ENCODE measurements at places on chromosomes 12 and 14. TPM values are rescaled to one million over a fixed set of nuclear protein-coding genes. Genes with fewer than 3 reads are reported as not detected.
A peak's percentile ranks its signal among the peaks of the same experiment; 100 is the strongest.

DNA sequence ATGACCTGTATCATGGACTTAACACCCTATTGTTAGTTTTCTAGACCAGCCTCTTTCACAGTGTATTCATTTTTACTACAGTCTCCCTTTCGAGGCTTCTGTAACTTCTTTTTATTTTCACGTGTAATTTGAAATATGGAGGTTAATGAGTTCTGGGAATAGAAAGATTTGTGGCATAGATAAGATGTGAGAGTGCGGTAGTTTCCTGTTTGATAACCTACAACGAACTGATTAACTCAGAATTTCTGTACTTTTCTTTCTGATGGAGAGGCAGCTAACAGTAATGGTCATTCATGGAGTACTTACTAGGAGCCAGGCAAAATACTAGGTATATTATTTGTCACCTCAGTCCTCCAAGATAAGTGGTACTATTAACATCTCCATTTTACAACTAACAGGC lies 21.2 kb downstream of the POLR3B start:
- DNase-seq = no peak

DNA sequence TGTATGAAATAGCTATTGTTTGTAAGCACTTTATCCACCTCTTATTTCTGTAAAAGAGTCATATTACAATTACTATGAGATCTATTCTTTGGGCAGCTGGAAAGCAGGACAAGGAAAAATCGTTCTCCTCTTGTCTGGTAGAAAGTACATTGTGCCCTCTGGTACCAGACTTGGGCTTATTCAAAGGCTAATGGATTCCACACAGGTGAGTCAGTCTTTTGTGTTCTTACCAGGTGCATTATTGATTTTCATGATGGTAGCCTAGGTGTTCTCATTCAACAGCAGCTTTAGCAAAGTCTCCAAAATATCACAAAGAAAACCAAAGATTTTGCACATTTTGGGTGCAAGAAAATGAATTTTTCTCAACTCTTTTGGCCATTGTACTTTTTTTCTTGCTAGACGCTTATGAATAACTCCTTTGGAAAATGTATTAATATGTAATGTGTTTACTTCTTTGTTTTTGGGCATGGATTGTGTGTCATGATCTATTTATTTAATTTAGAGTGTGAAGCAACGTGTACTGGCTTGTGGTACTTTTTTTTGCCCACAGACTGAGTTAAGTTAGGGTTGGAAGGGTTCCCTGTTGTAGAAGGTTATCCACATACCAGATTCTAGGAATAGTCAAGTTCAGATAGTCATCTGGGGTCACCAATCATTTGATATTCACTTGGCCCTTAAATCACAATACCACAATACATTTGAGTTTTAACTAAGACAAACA lies 26.2 kb downstream of the MNAT1 start:
- no peak for DNase-seq

The MYRFL gene
- 0.09 TPM for total RNA-seq

GRCh38 chr14:37848985-37849621 lies 253.7 kb downstream of the TTC6 start:
- no peak for DNase-seq

DNA sequence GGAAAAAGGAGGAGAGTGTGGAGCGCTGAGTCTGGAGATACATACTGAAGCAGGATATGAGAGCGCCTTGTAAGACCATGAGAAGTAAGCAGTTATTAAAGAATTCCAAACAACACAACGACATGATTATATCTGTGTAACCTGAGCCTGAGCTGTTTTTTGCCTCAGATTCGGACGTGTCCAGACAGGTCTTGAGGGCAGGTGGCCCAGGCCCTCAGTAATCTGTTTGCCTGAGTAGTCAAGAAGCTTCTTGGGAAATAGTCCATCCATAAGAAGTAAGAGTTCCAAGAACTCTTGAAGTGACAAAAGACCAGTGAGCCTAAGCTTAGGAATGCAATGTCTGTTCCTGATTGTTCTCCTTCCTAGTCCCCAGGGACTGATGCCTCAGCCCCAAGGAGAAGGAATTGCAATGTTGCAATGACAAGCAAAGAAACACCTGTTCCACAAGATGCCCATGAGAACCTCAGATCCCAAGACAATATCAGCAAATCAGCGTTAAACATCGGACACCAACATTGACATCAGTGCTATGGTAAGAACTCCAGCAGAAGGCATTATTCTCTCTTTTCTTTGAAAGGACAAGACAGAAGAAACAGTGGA lies 34.7 kb upstream of the ADAMTS20 start:
- DNase-seq = no peak

DNA sequence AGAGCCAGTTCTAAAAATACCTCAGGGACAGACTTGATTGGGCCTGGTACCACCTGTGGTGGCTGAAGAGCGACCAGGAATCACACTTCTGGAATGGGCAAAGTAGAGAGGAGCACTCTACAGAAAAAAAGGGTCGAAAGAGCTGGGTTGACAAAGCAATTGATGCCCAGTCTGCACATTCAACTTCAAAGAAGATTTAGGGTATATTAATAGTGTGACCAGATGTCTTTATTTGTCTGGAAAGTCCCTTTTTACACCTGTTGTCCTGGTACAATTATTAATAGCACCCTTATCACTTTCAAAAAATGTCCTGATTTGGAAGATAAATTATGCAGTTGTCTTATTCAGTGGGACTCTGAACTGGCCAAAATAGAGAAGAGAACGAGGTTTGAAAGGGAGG lies 137.5 kb downstream of the DYRK2 start:
- DNase-seq = no peak

The RFX4 gene
- total RNA-seq = not detected

GRCh38 chr12:24845615-24846014 lies 103.3 kb downstream of the BCAT1 start:
- DNase-seq = peak; percentile 24

The RASAL1 gene
- 0.06 TPM for total RNA-seq

The CD163 gene
- not detected for total RNA-seq

The CTSG gene
- total RNA-seq = not detected

DNA sequence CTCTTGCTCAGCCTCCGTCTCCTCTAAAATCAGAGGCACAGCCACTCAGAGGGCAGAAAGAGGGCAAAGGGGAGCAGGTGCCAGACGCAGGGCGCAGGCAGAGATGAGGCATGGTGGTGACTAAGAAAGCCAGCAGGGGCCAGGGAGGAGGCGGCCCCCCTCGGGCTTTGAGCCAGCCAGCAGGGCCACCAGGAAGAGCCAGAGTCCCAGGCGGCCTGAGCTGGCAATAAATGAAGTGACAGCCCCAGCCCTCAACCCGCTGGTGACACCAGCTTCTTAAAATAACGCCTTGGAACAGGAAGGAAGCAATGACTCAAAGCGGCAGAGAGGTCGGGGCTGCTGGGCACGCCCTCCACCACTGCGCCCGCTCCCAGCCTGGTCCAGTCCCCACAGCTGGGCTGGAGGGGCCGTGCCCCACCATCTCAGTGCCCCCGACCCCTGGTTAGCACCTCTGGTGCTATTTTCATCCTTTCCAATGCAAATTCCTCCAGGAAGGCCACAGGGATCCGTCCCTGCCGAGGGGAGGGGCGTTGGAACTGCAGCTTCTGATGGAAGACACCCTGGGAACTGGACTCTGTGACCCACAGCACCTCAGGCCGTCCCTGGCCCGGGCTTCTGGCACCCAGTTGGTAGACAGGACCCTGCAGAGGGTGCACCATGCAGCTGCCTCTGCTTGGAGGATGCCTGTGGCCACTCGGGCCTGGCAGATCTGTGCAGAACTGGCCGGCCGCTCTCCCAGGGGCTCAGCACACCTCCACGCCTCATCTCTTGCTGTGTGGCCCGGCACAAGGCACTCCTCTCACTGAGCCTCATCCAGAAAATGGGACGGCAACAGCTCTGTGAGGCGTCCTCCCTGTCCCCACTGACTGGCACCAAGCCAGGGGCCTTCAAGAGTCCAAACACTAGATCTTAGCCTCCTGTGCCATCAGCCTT lies 113.7 kb downstream of the NCOR2 start:
- DNase-seq = peak; percentile 94

The SLCO1B1 gene
- total RNA-seq = not detected

The LTBR gene
- total RNA-seq = 29.8 TPM

The GPR84 gene
- total RNA-seq = not detected

The PPP2R3C gene
- 58.5 TPM for total RNA-seq

DNA sequence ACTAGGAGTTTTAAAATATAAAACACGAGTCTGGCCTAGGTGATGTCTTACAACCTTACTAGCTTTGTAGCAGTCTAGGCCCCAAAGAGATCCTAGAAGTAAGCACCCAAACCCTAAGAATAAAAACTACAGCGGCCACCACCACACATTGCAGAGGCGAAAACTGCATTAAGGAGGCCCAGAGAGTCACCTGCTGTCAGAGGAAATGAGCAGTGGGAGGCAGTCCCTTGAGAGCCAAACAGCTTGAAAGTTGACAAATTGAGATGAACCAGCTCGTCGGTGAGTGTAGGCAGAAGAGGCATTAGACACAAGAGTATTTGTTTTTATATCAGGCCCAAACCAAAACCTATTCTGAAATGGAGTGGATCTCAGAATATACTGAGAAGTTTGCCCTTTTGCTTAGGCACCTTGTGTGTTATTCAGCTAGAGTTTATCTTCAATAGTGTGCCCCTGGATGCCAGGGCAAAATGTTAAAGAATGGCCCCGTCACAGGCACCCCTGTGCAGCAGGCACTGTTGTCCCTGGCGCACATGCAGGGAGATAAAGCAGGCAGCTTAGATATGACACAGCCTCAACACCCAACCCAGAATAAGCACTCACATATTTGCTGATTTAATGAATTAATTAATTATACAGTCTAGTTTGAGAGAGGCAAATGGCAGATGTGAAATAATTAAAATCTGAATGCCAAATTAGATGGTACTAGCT lies 56.7 kb downstream of the TTC7B start:
- DNase-seq = no peak

DNA sequence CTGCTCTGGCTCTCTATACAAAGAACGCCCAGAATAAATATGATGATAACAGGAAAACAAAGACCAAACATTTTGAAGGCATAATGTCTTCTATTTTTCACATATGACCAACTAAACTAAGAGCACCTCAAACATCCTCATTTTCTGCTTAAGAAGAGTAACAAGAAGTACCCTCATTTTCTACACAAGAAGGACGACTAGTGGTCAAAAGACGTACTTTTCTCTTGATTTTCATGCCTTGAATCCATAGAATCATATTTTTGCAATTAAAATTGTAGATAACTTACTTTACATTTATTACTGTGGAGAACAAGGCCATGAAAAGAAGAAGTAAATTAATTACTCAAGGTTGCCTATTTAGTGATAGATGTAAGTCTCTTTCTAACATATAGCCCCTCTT lies 358.6 kb downstream of the DUSP6 start:
- DNase-seq = peak; percentile 33

- no peak for DNase-seq
These were observed 2.8 kb downstream of the SLC5A8 start for GRCh38 chr12:101207086-101207780.

DNA sequence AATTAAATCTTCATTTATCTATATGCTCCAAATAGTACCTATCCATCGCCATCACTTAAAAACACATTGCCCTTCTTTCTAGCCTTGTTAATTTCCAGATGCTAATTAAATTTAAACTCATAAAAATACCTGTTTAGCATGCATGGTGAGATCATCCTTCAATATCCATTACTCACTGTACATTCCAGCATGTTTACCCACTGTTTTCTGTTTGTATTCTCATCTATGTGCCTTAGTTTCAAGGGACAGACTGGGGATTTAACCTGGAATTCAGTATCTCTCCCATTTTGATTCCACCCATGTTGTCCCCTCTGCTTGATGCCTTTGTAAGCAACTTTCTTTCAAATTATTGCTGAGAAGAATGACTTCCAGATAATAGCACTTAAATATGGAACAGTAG lies 208.0 kb downstream of the SPTSSA start:
- DNase-seq = no peak

GRCh38 chr12:5963515-5963914 lies 18.5 kb upstream of the ANO2 start:
- DNase-seq = no peak

DNA sequence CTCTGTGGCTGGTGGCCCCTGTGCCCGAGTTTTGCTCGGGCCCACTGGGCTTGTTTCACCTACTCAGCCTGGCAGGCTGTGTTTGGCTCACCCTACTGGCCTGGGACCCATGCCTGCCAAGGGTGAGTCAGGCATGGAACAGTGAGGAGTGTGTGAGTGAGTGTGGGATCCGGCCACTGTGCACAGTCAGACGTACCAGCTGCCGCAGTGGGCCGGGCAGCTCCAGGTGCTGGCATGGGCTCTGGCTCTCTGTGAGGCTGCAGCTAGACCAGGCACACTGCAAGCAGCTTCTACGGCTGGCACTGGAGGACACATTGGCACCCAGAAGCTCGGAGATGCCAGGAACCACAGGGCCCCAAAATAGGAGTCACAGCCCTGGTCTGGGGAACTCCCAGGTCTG lies 40.6 kb downstream of the HSD17B6 start:
- DNase-seq = no peak

DNA sequence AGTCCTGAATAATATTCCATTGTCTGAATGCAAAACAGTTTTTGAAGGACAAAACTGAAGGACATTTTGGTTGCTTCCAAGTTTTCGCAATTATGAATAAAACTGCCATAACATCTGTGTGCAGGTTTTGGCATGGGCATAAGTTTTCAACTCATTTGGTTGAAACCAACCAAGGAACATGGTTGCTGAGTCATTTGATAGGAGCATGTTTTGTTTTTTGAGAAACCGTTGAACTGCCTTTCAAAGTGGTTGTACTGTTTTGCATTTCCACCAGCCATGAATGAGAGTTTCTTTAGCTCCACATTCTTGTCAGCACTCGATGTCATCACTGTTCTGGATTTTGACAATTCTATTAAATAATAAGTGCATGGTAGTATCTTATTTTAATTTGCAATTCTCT lies 23.0 kb upstream of the GSG1 start:
- no peak for DNase-seq

DNA sequence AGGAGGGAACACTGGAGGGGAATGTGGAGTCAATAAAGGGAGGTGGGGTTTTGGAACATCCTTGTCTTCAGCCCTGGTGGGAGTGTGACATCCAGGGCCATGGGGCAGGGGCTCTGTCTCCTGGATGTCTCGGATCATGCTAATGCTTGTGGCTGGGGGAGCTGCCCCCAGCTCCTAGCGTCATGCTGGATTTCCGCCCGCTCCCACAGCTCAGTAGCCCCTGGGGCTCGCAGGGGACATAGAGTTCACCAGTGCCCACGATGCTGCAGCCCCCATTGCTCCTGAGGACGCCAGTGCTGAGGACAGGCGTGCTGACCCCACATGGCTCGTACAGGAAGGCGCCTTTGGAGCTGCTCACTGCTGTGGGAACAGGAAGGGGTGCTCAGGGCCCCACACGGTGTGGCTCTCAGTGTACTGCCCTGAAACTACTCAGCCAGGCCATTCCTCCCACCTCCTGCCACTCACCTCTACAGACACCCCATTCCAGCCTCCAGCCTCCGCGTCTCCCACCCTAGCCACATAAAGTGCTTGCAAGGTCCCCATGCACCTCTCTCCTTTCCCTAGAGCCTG lies 9.5 kb upstream of the KRT84 start:
- DNase-seq = no peak

- DNase-seq = no peak
These were observed 411.9 kb downstream of the TMEM121 start for GRCh38 chr14:105938055-105938863.

- DNase-seq = peak; percentile 87
These were observed 30.3 kb downstream of the NFKBIA start for GRCh38 chr14:35374263-35374712.

The ST8SIA1 gene
- total RNA-seq = not detected

GRCh38 chr14:55711175-55711811 lies 131.3 kb downstream of the KTN1 start:
- DNase-seq = peak; percentile 63

The GLIPR1L1 gene
- total RNA-seq = not detected

The CDH24 gene
- 4.2 TPM for total RNA-seq

All from Daoy (cell line).